Activated CD4-positive, CD25-positive, alpha-beta regulatory T cell treated with anti-CD3 and anti-CD28 coated beads, Interleukin-2, amount 50 U/mL, for 24 hours (primary cell): ENCODE measurements at places on chromosomes 1 and 21.

GRCh38 chr1:200732438-200732837 is 6.3 kb upstream of the CAMSAP2 start:
- ATAC-seq: no peak

DNA sequence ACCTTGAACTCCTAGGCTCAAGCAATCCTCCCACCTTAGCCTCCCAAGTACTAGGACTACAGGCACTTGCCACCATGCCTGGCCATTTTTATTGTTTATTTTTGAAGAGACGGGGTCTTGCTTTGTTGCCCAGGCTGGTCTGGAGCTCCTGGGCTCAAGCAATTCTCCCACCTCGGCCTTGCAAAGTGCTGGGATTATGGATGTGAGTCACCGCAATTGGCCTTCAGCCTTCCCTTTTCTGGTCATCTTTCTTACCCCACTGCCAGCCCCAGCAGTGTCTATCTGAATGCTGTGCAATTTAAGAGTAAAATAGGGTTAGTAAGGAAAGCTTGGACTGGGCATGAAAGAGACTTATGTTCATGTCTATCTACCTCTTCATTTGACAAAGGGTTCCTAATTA is 6.1 kb upstream of the KLF17 start:
- ATAC-seq: no peak

DNA sequence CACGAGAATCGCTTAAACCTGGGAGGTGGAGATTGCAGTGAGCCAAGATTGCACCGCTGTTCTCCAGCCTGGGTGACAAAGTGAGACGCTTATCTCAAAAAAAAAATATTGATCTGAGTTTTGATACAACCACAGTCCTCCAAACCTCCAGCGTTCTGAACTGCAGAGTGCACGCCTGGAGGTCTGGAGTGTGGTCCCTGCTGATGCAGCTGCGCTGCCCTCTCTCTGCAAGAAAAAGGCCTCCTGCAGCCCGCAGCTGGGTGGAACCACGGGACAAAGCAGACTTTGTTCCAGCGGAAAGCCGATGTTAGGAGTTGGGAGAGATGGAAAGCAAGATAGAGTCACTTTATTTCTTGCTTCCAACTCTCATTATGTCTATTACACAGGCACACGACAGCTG is 144.9 kb upstream of the SOD1 start:
- ATAC-seq: no peak

- ATAC-seq: no peak
Measured at GRCh38 chr1:118991448-118991847, 3.3 kb upstream of the TBX15 start.

- no peak for ATAC-seq
Measured at GRCh38 chr21:15011967-15012366, 52.8 kb downstream of the NRIP1 start.

- ATAC-seq: no peak
Measured at GRCh38 chr21:25362375-25363267, 244.7 kb downstream of the MRPL39 start.

GRCh38 chr21:32044205-32045180 is 171.7 kb downstream of the HUNK start:
- no peak for ATAC-seq

GRCh38 chr1:226562989-226563388 is 14.4 kb downstream of the STUM start:
- no peak for ATAC-seq

DNA sequence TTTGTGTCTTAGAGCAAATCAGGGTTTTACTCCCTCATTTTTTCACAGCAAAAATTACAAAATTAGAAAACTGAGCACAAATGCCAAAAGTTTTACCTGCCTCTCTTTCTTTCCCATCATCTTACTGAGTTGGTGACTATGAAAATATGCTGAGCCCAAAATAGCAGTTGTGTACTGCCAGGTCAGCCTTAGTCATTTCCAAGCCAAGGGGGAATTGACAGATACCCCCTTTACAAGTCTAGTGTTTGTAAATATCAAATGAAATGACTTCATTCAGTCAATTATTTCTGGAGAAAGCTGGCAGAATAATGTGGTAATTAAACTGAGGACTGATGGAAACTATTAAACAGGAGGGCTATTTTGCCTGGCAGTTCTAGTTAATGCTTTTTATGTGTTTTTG is 11.4 kb upstream of the GORAB start:
- ATAC-seq: no peak

- ATAC-seq: no peak
Measured at GRCh38 chr1:82628887-82629286, 828.2 kb downstream of the ADGRL2 start.

DNA sequence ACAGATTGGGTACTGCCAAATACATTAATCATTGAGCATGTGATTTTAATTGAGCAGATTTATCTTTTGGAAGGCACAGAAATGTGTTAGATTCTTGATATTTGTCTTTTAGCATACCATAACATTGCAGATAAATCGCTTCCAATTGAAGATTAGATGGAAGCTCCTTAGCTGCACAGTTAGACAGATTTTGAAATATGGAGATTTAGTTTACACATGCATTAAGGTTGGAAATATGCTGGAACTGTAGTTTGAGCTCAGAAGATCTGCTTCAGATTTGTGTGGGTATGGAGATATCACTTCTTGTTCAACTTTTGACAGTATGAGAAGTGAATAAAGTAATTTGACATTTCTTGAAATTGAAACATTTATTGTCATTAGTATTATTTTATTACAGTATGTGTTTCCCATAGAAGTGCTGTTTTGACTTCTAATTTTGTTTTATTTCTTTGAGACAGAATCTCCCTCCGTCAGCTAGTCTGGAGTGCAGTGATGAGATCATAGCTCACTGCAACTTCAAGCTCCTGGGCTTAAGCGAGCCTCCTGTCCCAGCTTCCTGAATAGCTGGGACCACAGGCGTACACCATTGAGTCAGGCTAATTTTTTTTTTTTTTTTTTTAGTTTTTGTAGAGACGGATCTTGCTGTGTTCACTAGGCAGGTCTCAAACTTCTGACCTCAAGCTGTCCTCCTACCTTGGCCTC is 29.1 kb downstream of the THRAP3 start:
- ATAC-seq: no peak

DNA sequence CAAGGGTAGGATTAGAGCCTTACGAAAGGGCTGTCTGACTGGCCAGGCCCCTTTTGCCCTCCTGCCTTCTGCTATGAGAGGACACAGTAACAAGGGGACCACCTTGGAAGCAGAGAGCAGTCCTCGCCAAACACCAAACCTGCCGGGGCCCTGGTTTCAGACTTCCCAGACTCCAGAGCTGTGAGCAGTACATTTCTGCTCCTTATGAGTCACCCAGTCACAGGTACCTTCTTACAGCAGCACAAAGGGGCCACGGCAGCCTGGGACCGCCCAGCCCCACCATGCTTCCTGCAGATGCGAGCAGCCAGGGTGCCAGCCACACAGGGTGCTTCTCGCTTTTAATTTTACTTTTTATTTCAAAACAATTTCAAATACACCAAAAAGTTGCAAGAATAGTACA is 17.2 kb upstream of the POFUT2 start:
- ATAC-seq: no peak

- ATAC-seq: no peak
Measured at GRCh38 chr1:25952841-25953401, 44.9 kb downstream of the PAFAH2 start.

GRCh38 chr1:114100148-114100547 is 53.5 kb downstream of the SYT6 start:
- ATAC-seq: no peak

DNA sequence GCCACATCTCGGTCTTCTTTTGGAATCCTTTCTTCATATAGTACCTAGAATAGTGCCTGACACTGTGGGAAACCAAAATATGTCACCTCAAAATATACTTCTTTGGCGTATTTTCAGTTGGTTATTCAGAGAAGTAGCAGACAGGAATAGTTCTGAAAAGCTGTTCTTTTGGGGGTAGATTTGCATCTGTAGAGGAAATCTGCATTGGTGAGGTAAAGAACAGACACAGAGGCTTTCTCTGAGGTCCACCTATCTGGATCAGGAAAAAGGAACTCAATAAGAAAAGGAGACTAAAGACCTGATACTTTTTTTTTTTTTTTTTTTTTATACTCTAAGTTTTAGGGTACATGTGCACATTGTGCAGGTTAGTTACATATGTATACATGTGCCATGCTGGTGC is 23.2 kb downstream of the LEPR start:
- ATAC-seq: no peak

DNA sequence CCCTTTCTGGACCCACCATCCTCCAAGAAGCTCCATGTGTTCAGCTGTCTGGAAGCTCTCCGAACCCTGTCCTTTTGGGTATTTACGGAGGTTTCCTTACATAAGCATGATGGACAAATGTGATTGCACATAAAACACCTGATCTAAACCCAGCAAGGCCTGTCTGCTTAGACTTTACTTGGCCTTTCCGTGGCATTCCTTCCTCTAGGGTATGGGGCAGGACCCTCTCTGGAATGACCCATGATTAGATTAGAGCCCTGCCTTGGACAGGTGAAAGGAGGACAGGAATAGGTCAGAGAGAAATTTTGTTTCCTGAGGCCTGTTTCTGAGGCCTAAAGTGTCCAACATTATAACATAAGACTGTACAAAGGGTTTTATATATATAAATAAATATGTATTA is 16.9 kb downstream of the PTPRU start:
- ATAC-seq: no peak

GRCh38 chr1:117930173-117930447 is 571 bp downstream of the WDR3 start:
- ATAC-seq: no peak

GRCh38 chr1:204242920-204243319 is 29.1 kb upstream of the GOLT1A start:
- no peak for ATAC-seq

DNA sequence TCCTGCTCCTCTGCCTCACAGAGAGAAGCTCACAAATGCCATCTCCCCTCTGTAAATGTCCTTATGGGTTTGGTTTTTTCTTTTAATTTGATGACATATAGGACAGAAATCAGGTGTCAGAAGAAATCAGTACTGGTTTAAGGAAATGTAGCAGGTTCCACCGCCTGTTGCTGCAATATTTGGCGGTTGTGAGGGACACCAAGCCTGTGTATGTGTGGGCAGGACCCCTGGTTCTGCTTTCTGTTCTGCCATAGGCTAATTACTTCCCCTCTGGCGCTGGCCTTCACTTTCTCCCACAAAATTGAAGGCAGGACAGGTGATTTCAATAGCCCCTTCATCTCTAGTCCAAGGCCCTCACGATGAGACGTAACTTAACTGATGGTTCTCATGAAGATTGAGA is 69.2 kb downstream of the PRDM2 start:
- no peak for ATAC-seq

GRCh38 chr1:53987880-53988279 is 30.1 kb downstream of the LDLRAD1 start:
- peak; percentile 28 for ATAC-seq

DNA sequence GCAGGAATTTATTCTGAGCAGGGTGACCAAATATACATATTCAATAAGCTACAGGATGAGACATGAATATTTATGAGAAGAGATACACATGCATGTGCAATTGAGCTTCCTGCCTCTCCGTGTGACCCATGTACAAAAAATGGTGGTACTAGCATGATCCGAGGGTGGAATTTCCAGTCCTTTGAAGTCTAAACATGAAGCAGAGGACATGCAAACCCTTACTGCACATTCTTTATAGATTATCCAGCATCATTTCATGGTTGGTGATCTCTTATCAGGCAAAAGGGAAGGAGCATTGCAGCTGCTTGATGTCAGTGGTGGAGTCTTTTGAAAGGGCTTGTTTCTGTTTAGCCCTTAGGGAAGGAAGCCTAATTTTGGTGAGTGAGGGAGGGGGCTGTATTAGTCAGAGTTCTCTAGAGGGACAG is 448.6 kb downstream of the SETD4 start:
- ATAC-seq: no peak

GRCh38 chr1:42576935-42577334 is 81.3 kb upstream of the PPIH start:
- ATAC-seq: no peak

DNA sequence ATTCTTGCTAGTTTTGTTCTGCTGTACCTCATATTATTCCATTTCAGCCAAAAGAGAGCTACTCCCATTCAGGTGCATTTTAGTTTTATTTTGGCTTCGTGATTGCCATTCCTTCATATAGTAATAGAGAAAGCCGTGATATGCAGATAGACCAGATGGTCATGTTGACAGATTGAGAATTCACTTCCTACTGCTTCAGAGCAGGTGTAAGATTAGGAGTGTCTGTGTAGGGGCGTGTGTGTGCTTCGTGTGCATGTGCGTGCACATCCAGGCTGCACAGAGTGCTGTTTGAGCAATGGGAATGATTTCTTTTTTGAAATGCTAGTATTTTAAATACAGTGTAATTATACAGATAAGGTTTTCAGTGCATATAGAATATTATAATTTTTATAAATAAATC is 10.3 kb downstream of the NFIA start:
- no peak for ATAC-seq

- no peak for ATAC-seq
Measured at GRCh38 chr1:21468599-21468998, 28.7 kb downstream of the NBPF3 start.

GRCh38 chr1:228478912-228479711 is 8.1 kb upstream of the RNF187 start:
- peak; percentile 69 for ATAC-seq

GRCh38 chr1:204104331-204105130 is 31.6 kb downstream of the SOX13 start:
- ATAC-seq: no peak

DNA sequence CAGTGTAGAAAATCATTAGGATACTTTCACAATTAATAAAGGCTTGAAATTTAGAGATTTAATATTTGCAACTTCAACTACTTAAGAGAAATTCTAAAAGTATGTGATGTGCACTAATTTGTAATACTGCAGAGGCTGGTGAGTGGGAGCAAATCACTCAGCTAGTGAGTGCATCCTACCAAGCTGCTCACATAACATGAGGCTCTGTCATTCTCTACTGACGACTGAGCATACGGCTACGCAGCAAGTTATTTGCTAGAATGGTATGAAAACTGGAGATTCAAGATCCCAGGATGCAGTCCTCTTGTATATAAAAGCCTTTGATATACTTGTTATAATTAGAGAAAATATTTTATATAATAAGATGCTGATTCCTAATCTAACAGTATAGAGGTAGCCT is 90.1 kb downstream of the ATP1B1 start:
- no peak for ATAC-seq

GRCh38 chr1:2612591-2613365 is 20.0 kb downstream of the MMEL1 start:
- ATAC-seq: no peak

DNA sequence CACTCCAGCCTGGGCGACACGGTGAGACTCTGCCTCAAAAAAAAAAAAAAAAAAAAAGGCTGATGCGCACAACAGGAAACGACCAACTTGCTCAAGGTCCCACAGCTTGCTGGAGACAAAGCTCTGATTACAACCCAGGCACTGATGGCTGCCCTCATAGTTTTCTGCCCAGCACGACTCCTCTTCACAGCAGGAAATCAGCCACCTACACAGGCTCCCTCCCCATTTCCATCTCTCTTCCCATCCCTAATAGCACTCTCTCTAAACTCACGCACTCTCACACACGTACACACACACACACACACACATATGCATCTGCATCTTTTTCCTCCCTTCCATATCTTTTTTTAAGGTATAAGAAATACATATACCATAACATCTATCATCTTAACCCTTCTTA is 153.5 kb upstream of the SOD1 start:
- ATAC-seq: no peak
